Immature natural killer cell (primary cell): ENCODE measurements at places on chromosomes 11 and 22. TPM values are rescaled to one million over a fixed set of nuclear protein-coding genes. Genes with fewer than 3 reads are reported as not detected.

- no peak for DNase-seq
- peaks cover 3% of the 10 kb centered on the region for H3K27me3 ChIP-seq
- no peak overlapping the region for H3K4me3 ChIP-seq
- no peaks in the 10 kb centered on the region for H3K36me3 ChIP-seq
- no peaks in the 10 kb centered on the region for H3K4me1 ChIP-seq
These were observed 50.7 kb downstream of the NAV2 start for GRCh38 chr11:19763330-19763729.

- no peaks in the 10 kb centered on the region for H3K27me3 ChIP-seq
- H3K36me3 ChIP-seq = no peaks in the 10 kb centered on the region
- no peak overlapping the region for H3K27ac ChIP-seq
- H3K4me3 ChIP-seq = no peak overlapping the region
These were observed 40.2 kb upstream of the CCDC188 start for GRCh38 chr22:20191000-20191515.

- no peak overlapping the region for H3K27ac ChIP-seq
- H3K36me3 ChIP-seq = peaks cover 15% of the 10 kb centered on the region
- peaks cover 3% of the 10 kb centered on the region for H3K27me3 ChIP-seq
- DNase-seq = no peak
These were observed 20.2 kb downstream of the MYBPC3 start for GRCh38 chr11:47332303-47332711.

DNA sequence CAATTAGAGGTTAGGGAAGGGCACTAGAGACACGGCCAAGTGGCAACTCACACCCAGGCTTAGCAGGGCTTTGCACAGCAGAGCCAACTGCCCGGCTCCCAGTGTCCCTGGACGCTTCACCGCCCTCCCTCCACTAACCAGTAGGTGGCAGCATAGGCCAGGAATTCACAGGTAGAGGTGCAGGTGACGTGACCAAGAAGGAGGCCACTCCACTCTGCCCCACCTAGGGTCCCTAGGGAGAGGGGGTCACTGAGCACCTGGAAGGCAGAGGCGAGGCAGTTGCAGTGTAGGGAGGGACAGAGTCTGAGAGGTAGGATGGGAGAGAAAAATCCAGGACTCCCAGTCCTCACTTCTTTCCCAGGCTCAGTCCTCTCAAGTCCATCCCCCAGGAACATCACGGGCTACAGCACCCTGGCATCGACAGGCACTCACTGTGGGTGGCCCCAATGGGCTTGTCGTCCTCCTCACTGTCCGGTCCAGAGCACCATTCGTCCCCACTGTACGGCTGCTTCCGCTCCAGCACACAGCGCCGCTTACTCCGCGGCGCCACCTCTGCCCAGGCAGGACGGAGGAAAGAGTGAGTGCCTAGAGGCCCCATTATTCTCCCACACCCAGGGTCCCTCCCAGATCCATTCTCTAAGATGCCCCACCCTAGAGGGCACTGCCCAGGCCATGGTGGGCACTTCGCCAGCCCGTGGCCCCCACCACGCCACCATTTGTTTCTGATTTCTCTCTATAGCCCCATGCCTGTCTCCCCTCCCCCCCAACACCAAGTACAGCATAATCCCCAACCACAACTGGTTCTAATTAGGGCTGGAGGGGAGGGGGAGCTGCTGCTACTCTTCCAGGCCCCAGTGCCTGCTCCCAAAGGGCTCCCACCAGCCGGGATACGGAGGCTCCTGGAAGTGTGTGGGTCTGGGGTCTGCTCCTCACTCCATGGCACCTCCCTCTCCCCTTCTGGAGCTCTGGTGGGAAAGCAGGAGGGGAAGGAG is 18.4 kb downstream of the BCL9L start:
- H3K27me3 ChIP-seq = peaks cover 16% of the 10 kb centered on the region
- H3K4me1 ChIP-seq = peaks cover 50% of the 10 kb centered on the region
- H3K36me3 ChIP-seq = peaks cover 3% of the 10 kb centered on the region

- peaks cover 2% of the 10 kb centered on the region for H3K27me3 ChIP-seq
- H3K36me3 ChIP-seq = no peaks in the 10 kb centered on the region
- DNase-seq = no peak
- H3K4me3 ChIP-seq = no peak overlapping the region
These were observed 83.7 kb upstream of the KCNA4 start for GRCh38 chr11:30100495-30100894.

GRCh38 chr11:42299780-42300179 is 840.3 kb upstream of the LRRC4C start:
- H3K4me1 ChIP-seq = no peaks in the 10 kb centered on the region
- no peaks in the 10 kb centered on the region for H3K27me3 ChIP-seq
- DNase-seq = no peak
- no peak overlapping the region for H3K27ac ChIP-seq
- no peaks in the 10 kb centered on the region for H3K36me3 ChIP-seq

- no peak overlapping the region for H3K4me3 ChIP-seq
- peaks cover 2% of the 10 kb centered on the region for H3K27me3 ChIP-seq
- no peaks in the 10 kb centered on the region for H3K4me1 ChIP-seq
- no peak for DNase-seq
- H3K36me3 ChIP-seq = peaks cover 4% of the 10 kb centered on the region
These were observed 861.4 kb upstream of the RAG2 start for GRCh38 chr11:37459456-37459855.

DNA sequence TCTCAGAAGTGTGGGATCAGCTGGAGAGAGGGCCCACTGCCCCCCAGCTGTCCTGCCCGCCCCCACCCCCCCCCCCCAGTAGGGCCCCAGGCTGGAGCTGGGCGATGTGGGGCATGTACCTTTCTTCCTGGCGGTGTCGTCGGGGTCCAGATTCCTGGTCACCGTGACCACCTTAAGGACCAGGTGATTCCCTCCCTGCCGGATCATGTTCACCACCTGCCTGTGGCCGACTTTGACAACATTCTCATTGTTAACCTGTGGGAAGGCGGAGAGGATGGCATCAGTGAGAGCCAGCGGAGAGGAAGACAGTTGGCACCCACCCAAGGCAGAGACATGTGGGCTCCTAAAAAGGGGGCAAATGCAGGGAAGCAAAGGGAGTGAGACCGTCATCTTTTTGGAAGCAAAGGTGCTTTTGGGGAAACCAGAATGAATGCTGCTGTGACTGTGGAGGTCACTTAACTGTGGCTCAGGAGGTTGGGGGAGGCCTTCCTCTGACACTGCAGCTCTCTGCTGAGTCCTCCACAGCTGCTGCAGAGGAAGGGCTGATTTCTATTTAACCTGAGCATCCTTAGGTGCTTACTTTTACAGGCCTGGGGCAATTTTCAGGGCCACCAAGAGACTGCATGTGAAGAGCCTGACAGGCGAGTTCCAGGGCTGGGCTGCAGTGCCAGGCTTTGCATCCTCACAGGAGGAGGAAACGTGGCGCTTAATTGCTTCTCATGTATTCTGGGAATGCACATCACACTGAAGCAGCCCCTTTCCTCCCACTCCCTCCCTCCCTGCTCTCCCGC is 104.5 kb downstream of the CTTN start:
- H3K27ac ChIP-seq = no peak overlapping the region
- H3K27me3 ChIP-seq = peaks cover 2% of the 10 kb centered on the region
- H3K36me3 ChIP-seq = no peaks in the 10 kb centered on the region
- DNase-seq = no peak

MYO18B gene
- not detected for polyA plus RNA-seq

DLG2 gene
- polyA plus RNA-seq = 0.57 TPM

SLC22A8 gene
- polyA plus RNA-seq = not detected

ANGPTL5 gene
- not detected for polyA plus RNA-seq

CTTN gene
- 0.53 TPM for polyA plus RNA-seq

FOSL1 gene
- 0.13 TPM for polyA plus RNA-seq

NLRP14 gene
- not detected for polyA plus RNA-seq

TEX54 gene
- polyA plus RNA-seq = 2.0 TPM
